ENCODE measurements at places on chromosomes 1 and 21. TPM values are rescaled to one million over a fixed set of nuclear protein-coding genes. Genes with fewer than 3 reads are reported as not detected.

DNA sequence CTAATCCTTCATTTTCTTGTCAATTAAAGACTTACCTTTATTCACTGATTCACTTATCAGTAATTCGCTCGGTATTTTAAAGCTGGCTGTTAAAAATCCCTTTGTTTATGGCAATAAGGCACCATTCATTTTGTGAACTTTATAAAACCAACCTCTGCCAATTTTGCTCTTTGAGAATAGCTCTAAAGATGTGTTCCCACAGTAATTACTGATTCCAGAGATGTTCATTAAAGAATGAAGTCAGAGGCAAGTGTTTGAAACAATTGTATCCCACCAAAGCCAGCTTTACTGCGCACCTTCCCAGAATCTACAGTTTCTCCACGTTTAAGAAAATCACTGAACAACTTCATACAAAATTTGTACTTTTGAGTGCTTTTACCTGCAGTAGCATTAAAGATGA lies 424.5 kb downstream of the USP25 start:
- no peaks in the 10 kb centered on the region for H3K4me1 ChIP-seq
- DNase-seq, result no peak
- no peak overlapping the region for H3K27ac ChIP-seq
- H3K4me3 ChIP-seq, result no peak overlapping the region
- H3K36me3 ChIP-seq, result no peaks in the 10 kb centered on the region
- H3K27me3 ChIP-seq, result no peaks in the 10 kb centered on the region

DNA sequence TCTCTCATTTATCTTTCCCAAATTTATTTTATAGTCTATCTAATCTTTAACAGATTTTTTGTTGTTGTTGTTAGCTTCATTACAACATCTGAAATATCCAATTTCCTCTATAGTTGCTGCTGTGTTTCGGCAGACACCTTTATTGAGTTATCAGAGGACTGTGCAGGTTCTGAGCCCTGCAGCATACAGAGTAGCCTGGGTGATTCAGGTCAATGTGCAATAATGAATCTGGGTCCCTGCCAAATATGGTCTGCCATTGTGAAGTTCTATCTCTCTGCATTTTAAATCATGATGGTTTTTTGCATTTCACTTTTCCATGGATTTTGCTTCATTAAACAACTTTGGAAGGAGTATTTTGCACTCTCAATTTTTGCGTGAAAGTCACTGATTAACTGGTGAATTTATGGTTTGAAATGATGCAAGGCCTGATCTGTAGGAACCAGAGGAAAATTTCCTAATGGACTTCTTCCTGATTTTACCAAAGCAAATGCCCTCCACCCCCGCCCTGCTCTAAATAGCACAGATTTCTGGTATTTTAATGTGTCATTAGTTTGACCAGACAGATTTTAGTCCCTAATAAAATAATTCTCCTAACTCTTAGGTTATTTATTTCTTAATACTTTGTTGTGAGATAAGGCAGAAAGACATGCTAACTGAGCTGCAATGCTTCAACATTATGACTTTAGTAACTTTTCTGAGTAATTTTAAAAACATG lies 402.3 kb downstream of the PTBP2 start:
- no peak overlapping the region for H3K4me3 ChIP-seq
- no peak overlapping the region for H3K27ac ChIP-seq
- no peaks in the 10 kb centered on the region for H3K36me3 ChIP-seq
- H3K27me3 ChIP-seq, result no peaks in the 10 kb centered on the region

Gene HSPG2
- total RNA-seq, result 20.6 TPM

Gene OR2T1
- not detected for total RNA-seq

Data from activated CD4-positive, alpha-beta T cell treated with anti-CD3 and anti-CD28 coated beads for 36 hours (primary cell).